Right cardiac atrium (tissue), 5 donors: ENCODE measurements at places on chromosomes 2 and 18.

- DNase-seq = no peak
Measured at GRCh38 chr18:24128700-24129099, 10.2 kb upstream of the CABYR start.

DNA sequence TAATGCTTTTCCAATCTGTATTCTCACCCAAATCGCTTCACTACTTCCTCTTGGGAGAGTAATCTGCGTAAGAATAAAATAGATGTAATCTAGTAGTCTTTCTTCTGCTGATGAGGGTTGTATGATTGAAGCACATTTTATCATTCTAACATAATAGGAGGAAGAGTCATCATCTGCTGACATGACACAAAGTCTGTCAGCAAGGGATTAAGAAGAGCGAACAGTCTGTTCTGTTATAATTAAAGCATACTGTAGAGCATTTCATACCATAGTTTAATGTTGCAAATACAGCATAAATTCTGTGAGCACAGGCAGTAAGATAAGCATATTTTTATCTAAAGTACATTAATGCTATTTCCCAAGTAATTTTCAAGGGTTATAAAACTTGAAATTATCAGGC is 10.4 kb downstream of the SLC25A52 start:
- no peak for DNase-seq

DNA sequence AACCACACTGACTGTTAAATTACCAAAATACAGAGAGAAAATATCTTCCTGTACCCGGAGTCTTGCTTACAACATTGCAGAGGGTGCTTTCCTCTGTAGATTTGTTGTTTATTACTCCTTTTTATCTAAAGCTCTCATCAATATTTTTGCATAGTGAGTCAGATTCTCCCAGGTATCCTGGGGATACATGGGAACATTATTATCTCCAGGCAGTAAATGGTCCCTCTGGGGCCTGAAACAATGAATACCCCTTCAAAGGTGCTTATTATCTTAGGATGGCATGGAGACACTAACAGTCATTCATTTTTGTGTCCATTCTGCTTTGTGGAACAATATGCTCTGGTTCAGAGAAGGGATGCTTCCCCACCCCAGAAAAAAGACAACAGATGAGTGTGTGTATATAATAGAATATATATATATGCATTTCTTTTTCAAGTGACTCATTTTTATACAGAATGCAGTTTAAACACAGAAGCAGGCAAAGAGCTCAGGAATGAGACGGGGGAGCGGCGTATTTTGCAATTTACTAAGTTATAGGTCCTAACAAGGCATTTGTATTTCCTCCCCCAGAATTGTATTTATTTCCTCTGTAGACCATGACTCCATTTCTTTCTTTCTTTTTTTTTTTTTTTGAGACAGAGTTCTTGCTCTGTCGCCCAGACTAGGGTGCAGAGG is 424.8 kb upstream of the ZEB2 start:
- DNase-seq = no peak

DNA sequence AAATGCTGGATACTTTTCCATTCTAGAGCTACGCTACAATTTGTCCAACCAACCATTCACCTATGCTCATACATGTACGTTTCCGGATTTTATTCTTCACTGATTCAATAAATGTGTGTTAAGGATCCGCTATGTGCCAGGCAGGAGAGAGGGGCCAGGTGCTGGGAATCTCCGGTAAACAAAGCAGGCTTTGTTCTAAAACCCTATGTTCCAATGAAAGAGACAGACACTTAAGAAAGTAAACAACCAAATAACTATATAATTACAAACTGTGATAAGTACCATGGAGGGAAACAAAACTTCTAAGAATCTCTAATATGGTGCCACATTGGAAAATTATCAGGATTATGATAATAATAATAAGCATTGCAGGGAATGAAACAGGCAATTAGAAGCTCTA is 22.2 kb upstream of the POMC start:
- DNase-seq = no peak

DNA sequence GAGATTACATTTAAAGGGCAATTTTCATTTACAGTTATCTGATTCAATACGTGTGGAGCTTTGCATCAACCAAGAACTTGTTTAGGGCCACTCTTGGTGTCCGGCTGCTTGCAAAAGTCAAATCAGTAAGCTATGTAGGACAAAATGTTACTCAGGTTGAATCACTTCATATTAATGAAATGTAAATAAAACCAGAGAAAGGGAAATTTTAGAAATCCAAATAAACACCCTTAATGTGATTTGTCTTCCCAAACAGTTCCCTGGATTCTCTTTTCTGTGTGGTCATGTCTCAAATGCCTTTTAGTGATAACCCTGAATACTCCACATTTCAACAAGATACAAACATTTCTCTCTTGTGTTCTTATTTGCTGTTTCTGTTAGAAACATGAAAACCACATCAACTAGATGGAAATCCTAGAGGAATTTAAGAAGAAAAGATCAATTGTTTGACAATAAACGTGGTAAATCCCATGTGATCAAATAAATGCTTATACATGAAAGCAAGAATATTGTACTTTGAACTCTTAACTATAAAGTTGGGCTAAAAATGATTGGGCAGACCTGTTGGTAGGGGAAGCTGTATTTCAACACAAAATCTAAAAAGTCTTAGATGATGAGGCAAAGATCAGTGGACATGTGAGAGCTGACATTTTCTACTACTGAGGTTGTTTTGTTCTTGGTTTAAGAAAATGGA is 101.3 kb downstream of the CDC42EP3 start:
- no peak for DNase-seq

DNA sequence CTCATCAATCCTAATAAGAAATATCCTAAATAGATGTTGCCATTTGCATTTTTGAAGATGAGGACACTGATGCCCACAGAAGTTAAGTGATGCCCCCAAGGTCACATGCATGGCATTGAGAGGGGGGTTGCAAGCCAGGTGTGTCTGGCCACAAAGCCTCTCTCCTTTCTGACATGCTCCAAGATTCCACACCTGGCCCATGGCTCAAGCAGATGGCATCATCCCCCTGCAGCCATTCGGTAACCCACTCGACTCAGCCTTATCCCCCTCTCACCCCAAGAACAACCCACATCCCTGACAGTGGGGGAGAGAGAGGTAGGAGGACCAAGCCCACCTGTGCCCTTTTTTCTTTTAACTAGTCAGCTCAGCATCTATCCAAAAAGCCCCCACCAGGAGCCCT is 16.5 kb upstream of the TEX51 start:
- DNase-seq = no peak

GRCh38 chr18:78924786-78925540 is 54.7 kb upstream of the SALL3 start:
- DNase-seq = no peak

DNA sequence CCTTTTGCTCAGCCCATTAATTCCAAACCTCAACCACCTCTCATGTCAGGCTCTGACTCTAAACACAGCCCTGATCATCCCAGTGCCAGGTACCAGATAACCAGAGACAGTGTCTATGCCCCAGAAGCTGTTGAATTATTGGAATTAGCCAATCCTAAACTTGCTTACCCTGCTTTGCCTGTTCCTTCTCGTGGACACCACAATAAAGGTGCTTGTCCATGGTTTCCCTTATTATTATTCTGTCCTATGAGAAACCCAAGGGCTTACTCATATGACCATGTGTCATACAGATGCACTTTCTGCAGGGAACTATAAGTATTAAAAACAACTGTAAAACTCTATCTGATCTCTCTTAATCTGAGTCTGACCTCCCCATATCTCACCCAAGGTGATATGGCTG is 2193.8 kb upstream of the PIK3C3 start:
- no peak for DNase-seq

GRCh38 chr2:133171393-133172004 is 396.8 kb downstream of the NCKAP5 start:
- no peak for DNase-seq

DNA sequence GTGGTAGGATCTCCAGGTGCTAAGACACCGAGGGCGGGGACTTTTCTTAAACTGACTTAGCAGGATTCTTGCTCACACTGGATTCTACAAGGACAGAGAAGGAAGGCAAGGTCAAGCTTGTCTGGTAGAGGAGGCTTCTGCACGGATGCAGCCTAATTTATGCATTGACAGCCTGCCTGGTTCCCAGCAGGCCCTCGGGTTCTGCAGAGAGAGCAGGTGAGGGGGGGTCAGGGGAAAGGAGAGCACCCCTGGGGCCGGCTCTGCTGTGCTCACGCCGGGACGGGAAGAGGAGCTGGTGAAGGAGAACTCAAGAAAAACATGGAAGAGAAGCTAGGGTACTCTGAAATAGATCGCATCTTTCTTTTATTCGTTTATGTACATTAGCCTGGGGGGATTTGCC is 46.4 kb downstream of the ADI1 start:
- peak; percentile 6 for DNase-seq

DNA sequence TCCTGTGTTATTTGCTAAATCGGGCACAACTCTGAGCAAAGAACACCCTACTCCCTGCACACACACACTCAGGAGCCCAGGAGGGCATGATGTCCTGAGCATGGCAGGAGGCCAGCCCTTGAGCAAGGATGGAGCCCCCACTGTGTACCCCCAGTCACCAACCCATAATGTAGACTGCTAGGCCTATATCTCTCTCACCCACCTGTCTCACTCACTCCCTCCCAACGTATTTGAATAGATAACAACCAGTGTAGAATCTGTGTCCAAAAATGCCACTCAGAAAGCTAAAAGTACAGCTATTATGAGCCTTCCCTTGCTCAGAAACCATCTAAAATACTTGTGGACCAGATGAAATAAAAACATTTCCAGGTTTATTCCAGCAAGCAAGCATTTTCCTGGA is 29.3 kb downstream of the MERTK start:
- no peak for DNase-seq

DNA sequence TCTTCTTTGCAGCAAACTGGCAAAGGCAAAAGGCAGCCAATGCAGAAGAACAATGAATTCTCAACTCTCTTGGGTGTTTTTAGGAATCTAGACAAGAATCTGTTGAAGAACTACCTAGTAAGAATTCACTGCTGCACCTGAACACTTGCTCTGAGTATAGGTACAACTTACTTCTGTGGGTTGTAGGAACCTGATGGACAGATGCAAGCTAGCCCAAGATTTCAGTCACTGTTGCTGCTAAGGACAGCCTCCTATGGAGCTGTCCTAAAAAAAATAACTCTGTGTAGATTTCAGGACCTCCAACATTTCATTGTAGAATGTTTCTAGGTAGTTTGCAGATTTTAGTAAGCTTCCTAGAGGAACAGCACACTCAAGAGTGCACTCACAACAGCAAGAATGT is 363.5 kb downstream of the CBLN2 start:
- no peak for DNase-seq

- no peak for DNase-seq
Measured at GRCh38 chr2:46246790-46247189, 50.4 kb upstream of the EPAS1 start.

DNA sequence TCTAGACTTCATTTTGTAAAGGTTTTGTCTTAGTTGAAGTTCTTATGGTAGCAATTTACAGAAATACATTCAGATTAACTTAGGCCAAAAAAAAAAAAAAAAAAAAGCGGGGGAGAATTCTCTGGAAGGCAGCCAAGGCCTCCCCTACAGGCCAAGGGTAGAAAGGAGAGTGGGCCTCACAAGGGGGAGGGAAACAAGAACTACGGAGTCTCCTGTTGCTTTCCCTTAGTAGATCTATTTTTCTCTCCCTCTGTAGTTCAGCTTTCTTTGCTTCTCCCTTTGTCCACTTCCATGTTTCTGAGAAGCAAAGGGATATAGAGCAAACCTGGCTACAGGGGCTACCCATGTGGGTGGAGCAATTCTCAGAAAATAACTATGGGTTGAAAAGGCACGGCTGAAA is 2.4 kb upstream of the STK11IP start:
- no peak for DNase-seq

DNA sequence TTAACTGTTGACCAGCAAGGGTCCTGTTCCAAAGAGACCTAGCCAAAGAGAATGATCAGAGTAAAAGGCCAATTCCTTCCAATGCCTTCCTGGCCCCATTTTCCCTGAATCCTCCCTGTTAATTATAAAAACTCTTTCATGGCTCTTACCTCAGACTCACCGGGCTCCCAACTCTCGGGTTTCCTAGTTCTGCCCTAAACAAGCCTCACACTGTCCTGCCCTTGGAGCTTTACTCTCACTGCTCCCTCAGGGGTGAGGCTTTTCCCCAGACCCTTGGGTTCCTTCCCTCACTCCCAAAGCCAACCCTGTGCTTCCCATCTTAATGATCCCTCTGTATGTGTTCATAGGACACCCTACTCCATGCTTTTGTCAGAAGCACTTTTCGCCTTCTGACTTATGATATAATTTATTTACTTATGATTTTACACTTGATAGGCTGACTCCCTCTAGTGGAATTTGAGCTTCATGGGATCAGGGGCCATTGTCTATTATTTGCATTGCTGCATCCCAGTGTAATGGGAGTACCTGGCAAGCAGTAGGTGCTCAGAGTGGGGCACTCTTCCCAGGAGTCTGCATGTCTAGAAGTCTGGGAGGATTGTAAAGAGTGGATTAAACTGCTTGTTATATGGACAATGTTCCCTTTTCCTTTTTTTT is 29.9 kb upstream of the ZNG1B start:
- no peak for DNase-seq

- no peak for DNase-seq
Measured at GRCh38 chr2:219650426-219651248, 23.2 kb downstream of the SLC4A3 start.

DNA sequence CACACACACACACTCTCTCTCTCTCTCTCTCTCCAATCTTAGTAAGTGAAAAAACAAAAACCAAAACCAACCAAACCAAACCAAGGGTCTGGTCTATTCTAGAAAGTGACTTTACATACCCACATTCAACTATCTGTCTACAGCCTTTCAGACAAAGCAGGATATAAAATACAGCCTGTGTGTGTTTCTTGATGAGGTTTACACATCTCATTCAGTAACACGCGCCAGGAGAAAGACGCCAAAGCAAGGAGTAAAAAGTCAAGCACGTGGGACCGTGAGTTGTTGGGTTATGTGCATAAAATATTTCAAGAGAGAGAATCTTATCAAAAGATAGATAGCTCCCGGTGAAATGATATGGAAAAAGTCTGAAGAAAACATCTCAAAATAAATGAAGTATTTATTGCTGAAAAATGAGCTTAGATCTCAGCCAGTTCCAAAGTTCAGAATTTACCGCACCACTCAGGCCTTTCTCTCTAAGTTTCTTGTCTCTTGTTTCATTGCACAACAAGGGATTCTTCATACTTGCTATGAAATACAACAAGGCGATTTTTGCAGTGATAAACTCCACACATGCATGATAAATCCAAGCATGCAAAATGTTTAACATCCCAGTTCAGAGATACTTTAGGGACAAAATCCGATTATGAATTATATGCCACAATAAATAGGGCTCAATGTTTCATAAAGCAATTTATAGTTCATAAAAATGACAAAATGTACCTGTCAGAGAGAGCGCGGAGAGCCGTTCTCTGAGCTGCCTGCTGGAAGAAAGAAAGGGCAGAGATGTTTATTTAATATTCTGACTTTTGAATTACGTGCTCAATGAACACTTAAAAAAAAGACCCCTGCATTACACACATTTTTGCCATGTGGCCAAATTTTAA is 159.3 kb upstream of the REV1 start:
- DNase-seq = no peak

DNA sequence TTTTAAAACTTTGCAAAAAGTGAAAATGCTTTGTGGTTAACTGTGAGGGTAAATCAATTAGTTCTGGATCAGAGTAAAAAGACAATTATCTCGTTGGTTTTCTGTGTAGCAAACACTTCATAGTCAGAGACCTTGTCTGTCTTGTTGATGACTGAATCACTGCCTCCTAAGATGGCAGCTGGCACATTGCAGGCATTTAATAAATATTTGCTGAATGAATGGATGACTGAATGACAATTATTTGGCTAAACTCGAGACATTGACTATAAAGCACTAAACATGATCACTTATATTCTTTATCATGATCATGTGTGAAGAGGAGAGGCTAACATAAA is 96.2 kb downstream of the MAIP1 start:
- no peak for DNase-seq
